GM12878 (cell line): ENCODE measurements at places on chromosomes 11 and 22. TPM values are rescaled to one million over a fixed set of nuclear protein-coding genes. Genes with fewer than 3 reads are reported as not detected.

DNA sequence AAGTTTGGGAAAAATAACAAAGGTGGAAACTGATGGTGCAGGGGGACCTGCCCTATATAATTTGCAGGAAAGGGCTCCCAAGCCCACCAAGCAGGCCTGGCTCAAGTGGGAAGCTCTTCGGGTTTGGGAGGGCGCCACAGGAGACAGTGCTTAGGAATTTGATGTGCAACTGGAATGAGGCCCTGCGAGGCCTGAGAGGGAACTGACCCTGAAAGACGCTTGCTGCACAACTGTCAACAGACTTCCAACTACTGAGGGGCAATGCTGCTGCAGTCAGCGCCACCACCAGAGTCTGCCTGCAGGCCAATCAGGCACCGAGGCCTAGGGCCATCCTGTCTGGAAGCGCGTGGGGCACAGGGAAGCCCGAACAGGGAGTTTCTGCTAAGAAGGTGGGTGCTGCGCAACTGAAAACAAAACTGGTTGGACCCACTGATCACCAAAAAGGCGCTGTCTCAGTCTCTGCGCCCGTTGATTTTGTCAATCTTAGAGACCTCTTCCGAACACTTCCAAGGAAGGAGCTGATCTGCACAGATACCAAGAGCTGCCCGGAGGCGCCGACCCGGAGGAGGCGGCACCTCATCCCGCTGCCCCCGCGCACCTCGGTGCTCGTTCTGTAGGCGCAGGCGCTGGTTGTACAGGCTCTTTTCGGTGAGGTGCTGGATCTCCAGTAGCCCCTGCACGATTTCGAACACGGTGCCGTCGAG is 667 bp downstream of the DGCR6L start:
- no peak for DNase-seq

GRCh38 chr22:41913842-41914534 is 886 bp downstream of the SHISA8 start:
- no peak for DNase-seq

DNA sequence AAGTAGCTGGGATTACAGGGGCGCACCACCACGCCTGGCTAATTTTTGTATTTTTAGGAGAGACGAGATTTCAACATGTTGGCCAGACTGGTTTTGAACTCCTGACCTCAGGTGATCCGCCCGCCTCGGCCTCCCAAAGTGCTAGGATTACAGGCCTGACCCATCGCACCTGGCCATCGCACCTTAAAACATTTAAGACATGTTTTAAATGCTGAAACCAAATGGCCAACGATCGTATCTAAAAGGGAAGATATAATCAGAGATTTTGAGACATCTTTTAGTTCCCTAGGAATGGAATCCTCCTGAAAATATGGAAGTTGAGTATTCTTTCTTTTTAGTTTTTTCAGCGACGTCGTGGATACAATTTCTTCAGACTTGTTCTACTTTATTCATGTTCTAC is 21.8 kb upstream of the APOBEC3A start:
- no peak for DNase-seq

DNA sequence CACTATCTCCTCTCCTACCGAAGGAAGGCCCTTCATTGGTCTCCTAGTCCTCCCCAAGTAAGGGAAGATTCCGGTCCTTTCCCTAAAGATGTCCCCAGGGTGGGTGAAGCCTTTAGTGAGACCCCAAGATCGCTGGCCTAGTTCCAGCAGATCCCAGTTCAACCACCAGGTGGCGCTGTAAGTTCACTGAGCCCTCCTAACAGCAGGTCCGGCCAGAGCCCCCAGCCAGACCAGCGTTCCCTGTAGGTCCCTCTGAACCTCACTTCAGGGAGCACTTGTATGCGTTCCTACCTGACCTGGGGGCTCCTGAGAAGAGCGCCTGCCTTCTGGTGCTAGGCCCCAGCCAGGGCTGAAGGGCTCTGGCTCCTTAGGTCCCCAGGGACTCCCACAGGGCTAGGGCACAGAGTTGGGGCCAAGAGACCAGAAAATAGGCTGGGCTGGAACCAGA is 38.1 kb downstream of the LMO1 start:
- DNase-seq = no peak

The FGF4 gene
- polyA plus RNA-seq = not detected in 2 replicates

GRCh38 chr11:93497596-93497995 is 45.6 kb downstream of the SMCO4 start:
- DNase-seq = no peak

- DNase-seq = no peak
Measured at GRCh38 chr11:3154001-3154599, 11.0 kb downstream of the OSBPL5 start.
